ENCODE measurements at places on chromosomes 16 and 17.

- DNase-seq: no peak
Observed at GRCh38 chr17:80459234-80459633, 17.2 kb downstream of the NPTX1 start.

DNA sequence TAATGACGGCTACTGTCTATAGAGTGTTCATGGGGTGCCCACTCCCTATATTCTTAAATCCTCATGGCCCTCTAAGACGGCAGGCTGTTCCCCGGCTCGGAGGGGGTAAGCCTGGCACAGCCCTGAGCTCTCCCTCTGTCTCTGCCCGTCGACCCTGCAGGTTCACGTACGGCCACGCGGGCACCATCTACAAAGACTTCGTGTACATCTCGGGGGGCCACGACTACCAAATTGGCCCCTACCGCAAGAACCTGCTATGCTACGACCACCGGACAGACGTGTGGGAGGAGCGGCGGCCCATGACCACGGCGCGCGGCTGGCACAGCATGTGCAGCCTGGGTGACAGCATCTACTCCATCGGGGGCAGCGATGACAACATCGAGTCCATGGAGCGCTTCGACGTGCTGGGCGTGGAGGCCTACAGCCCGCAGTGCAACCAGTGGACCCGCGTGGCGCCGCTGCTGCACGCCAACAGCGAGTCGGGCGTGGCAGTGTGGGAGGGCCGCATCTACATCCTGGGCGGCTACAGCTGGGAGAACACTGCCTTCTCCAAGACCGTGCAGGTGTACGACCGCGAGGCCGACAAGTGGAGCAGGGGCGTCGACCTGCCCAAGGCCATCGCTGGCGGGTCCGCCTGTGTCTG lies 13.2 kb downstream of the KLHL36 start:
- no peak for DNase-seq

DNA sequence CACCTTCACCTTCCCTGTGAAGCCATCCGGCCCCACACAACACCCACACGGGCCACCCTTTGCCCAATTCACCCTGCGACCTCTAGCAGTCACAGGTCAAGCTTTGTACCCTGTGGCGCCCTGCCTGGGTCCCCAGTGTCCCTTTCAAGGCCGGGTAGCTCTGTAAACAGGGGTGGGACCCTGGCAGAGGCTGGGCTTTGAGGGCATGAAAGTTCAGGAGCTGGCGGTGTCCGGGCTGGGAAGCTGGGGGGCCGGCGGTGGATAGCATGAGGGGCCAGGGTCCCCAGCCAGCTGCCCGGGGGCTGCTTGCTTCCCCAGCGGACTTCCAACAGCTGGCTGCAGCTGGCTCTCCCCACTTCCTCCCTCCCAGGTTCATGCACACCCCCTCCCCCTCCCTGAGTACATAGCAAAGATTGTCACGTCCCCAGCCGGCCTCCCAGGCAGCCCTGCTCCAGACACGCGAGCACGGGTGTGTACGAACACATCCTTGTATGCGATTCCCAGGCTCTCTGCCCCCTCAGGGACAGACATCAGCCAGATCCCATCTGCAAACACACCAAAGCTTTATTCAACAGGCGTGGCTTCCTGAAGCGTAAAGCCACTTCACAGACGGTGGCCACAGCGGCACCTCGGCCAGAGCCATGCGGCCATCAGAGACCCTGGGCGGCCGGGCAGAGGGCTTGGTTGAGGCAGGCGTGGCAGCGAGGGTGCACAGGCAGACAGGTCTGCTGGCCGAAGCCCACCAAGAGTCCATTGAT lies 8.2 kb downstream of the NTHL1 start:
- no peak for DNase-seq

GRCh38 chr17:49515196-49515770 lies 20.2 kb downstream of the NGFR start:
- DNase-seq: no peak

DNA sequence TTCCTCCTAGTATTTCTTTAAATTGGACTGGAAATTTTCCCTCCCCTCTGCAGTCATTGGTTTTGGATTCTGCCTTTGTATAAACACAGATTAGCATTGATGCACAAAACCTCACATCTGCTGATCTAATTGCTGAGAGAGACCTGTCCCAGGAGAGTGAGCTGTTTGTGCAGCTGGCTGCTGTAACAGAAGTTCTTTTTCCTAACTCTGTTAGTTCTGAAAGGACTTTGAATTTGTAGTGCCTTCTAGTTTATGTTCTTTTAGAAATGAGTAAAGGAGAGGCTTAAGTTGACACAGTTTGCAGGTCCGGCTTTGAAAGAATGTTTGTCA lies 45.2 kb upstream of the KPNB1 start:
- DNase-seq: no peak

DNA sequence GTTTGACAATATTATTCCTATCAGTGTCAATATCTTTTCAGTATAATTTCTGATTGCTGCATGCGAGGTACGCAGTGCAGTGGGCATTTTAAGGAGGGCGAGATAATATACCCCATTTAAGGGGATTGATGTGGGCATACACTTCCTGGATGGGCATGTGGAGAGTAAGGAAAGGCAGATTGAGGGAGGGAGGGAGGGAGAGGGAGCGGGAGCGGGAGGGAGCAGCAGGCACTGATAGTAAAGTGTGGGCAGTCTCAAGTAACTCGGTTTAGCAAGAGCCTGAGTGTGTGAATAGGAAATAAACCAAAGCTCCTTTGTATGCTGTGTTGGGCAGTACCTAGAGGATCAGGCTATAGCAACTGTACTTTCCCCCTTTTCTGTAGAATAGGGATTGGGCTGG lies 5.1 kb downstream of the BPTF start:
- DNase-seq: no peak

GRCh38 chr16:75264999-75265910 lies 13.8 kb upstream of the BCAR1 start:
- no peak for DNase-seq

- DNase-seq: no peak
Observed at GRCh38 chr17:5702951-5703510, 118.7 kb upstream of the NLRP1 start.

GRCh38 chr16:2956579-2956956 lies 7.5 kb upstream of the KREMEN2 start:
- no peak for DNase-seq

- DNase-seq: no peak
Observed at GRCh38 chr16:16007743-16008111, 58.3 kb downstream of the ABCC1 start.

GRCh38 chr17:75691371-75691791 lies 24.2 kb downstream of the SAP30BP start:
- DNase-seq: no peak

DNA sequence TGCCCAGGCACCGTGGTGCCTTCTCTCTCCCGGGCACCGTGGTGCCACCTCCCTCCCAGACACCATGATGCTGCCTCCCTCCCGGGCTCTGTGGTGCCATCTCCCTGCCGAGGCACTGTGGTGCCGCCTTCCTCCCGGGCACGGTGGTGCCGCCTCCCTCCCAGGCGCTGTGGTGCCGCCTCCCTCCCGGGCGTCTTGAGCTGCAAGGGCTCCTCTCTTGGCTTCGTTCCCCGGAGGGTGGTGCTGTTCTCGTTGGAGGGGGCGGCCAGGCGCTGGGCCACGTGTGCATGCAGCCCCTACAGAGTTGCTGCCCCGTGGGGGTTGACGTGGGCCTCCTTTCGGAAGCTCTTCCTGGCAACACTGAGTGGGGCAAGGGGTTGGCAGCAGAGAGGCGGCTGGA lies 8.2 kb downstream of the CENPX start:
- no peak for DNase-seq

GRCh38 chr16:89873972-89874689 lies 739 bp downstream of the TCF25 start:
- DNase-seq: peak; percentile 95

- no peak for DNase-seq
Observed at GRCh38 chr16:13435873-13436474, 484.0 kb upstream of the ERCC4 start.

- no peak for DNase-seq
Observed at GRCh38 chr17:72030067-72030899, 90.5 kb upstream of the SOX9 start.

DNA sequence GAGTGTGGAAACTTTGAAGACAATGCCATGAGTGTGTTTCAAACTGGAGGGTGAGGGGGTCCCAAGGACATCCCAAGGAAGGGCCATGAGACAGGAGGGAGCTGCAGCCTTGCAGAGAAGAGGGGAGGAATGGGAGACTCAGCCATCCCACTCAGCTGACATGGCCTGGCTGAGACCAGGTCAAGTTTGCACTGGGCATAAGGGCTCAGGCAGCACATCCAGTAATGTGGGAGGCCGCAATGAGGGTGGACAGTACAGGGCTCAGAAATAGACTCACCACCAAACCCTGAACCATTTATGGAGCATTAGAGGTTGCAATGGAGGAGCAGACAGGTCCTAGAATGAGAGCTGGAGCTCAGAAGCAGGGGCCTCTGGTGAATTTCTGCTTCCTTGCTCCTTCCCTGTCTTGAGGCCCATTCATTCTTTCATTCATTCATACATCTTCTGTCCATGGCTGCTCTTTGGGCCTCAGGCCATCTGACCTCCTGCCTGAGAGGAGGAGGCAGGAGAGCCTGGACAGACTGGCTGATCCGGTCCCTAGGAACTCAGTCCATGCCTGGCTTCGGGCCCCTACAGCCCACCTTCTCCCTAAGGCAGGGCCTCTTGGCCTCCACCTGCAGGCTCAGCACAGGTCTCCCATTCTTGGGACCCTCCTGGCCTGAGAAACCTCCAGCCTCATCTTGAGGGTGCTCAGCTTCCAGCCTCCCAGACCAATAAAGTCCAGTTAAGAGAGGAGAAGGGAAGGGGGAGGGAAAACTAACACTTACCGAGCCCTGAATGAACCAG lies 70.5 kb upstream of the CDH5 start:
- DNase-seq: no peak

DNA sequence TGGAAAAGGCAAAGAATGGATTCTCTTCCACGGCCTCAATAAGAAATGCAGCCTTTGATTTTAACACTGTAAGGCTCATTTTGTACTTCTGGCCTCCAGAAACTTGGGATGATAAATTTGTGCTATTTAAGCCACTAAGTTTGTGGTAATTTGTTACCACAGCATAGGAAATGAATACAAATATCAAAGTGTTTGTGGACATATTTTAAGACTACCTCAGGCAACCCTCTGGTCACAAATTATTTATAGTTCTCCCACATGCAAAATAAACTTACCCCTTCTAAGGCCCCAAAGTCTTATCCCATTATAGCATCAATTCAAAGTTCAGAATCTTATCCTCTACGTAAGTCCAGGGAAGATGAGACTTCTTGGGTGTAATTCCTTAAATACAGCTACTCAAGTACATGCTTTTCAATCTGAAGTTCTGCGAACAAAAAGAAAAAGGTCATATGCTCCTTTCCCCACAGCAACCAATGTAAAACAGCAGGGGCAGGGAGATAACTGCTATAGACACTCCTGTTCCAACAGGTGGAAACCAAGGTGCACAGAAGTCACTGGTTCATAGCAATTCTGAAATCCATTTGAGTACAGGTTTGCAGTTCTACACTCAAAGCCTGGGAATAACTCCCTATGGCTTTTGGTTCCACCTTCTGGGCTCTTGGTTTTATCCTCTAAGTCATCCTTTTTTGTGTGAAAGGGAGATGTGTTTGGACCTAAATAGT lies 5.4 kb upstream of the EFCAB13 start:
- DNase-seq: no peak

DNA sequence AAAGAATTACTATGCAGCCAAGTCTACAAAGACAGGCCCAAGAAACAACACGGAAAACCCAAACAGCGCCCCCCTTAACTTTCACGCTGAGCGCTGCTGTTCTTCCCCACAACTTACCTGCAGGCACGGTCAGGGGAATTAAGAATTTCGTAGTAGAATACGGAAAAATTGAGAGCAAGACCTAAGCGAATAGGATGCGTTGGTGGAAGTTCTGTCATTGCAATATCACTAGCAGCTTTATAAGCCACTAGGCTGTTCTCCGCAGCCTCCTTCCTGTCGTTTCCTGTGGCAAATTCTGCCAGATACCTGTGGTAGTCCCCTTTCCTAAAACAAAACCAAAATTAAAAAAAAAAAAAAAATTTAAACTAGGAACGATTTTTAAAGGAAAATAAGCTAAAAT lies 39.0 kb downstream of the YWHAE start:
- no peak for DNase-seq
